Pulmonary artery endothelial cell (primary cell): ENCODE measurements at places on chromosomes 7 and 10.

- DNase-seq = no peak
Measured at GRCh38 chr10:101241840-101242707, 12.8 kb upstream of the LBX1 start.

- DNase-seq = no peak
Measured at GRCh38 chr10:114384601-114385000, 19.7 kb downstream of the AFAP1L2 start.

GRCh38 chr7:127792528-127793342 is 140.7 kb downstream of the SND1 start:
- DNase-seq = no peak

DNA sequence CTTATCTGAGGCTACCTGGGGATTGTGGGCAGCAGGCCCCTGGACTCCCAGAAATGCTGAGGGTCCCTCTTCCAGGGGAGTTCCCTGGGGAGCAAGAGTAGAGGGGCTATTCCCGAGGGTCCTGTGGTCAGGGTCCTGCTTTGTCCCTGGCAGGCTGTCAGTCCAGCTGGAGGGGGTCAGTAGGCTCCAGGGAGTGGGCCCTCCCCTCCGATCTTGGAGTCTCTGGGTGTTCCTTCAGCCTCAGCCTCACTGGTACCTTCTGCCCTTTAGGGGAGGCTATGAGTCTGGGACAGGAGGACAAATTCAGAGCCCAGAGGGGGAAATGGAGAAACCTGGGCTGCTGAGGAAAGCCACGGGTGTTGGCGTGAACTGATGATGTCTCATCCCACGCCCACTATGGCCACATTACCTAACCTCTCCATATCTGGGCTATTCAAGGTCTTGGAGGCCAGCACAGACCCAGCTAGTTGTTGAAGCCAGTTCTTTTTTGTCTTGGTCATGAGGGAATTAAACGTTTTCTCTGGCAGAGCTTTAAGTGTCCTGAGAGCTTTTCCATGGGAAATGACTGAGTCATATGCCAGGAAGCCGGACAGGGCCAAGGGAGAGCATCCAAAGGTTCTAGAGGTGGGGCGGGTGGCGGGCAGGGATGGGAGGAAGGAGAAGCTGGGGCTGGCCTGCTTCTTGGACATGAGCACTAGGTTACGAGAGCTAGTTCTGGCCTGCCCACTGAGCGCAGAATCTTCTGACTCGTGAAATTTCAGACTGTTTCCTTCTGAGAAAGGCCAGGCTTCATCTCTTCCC is 6.2 kb downstream of the CALHM2 start:
- DNase-seq = peak; percentile 50

- DNase-seq = no peak
Measured at GRCh38 chr10:21929070-21929469, 74.5 kb downstream of the DNAJC1 start.

DNA sequence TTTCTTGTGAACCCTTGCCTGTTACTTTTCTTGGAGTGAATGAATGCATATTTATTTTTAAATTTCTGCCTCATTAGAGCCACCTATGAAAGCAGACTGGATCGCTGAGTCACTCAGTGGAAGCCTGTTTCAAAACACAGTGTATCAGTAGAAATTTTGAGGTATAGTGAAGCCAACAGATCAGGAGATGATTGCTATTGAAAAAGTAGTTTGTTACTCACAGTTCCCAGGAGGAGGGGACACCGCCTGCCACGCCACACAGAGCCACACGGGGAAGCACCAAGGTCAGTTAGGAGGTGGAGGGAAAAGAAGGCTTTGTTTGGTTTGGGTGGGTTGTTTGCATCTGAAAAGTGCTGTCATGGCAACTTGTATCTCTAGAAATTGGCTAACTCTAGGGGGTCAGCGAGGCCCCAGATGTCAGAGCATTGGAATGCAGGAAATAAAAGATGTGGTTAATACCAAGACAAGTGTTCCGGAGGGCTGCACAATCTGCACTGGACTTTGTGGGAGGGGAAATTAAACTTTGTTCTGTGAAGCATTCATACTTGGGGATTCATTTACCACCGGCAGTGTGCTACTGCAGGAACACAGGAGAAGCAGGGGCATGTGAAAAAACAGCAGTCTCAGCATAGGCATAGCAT is 106.4 kb upstream of the SDK1 start:
- DNase-seq = peak; percentile 41

GRCh38 chr10:116073001-116073400 is 200.0 kb downstream of the GFRA1 start:
- DNase-seq = no peak

- no peak for DNase-seq
Measured at GRCh38 chr7:88140947-88141346, 78.9 kb downstream of the SRI start.

DNA sequence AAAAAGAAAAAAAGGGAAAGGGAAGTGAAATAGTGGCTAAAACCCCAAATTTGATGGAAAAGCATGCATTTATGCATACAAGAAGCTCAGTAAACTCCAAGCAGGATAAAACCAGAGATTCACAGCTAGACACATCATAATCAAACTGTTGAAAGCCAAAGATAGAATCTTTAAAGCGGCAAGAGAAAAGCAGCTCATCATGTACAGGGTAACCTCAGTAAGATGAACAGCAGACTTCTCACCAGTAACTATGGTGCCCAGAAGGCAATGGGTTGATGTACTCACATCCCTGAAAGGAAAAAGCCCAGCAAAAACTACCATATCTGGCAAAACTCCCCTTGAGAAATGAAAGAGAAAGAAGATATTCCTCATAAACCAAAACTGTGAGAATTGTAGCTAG is 60.4 kb downstream of the TPST1 start:
- no peak for DNase-seq

- DNase-seq = no peak
Measured at GRCh38 chr10:21304198-21304597, 221.3 kb downstream of the SKIDA1 start.

DNA sequence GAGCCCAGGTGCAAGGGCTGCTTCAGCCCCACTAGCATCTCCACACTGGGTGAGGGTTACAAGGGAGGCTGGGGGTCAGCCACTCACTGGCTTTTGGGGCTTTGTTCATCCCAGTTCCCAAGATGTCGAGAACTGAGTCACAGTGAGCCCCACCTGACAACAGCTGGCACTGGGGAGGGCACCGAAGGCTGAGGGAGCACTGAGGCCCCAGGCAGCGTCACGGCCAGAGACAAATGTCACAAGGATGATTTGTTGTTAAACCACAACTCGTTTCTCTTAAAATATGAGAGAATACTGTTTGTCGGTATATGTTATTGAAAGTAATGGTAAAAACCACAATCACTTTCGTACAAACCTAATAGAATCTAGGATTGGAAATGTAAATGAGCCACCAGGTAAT is 219.9 kb downstream of the CELF2 start:
- no peak for DNase-seq

DNA sequence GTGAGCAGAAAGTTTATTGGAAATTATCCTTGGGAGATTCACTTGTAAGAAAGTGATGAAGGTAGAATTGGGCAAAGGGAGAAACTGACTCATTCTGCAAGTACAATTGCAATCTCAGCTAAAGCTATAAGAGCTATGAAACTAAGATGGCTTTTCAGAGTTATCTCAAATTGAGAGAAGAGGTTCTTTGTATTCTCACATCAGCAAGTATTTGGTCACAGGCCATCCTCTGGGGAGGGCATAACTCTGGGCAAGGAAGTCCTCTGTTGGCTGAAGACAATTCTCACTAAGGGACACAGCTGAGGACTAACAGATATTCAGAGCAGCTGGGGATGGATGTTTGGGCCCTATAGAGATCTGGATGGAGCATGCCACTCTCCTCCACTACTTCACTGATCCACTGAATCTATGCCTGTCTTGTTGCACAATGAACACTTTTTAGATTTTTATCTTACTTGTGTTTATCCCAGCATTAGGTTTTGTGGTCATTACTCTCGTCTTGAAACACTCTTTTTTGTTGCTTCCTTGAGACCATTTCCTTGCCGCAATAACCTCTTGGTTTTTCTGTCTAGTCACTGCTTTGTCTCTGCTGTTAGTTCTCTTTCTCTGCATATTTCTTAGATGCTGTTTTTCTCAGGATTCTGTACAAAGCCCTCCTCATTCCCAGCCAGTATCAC is 115.1 kb downstream of the GNAI1 start:
- no peak for DNase-seq

DNA sequence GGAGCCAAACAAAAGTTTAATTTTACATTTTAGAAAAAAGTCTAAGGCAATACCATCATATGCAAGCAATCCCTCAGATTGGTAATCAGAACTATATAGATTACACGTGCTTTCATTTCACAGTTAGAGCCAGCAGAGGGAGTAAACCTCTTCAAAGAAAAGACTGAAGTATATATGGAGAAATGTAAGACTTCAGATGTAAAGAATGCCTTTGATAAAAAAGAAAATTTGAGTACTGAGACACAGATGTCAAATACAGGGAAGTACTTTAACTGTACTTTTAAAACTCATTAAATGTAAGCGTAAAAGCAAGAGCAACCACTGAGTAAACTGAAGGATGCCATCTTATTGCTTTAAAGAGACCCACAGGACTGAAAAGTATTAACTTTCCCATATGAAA is 101.4 kb upstream of the FAM133B start:
- DNase-seq = no peak

GRCh38 chr7:147332988-147333387 is 1216.4 kb downstream of the CNTNAP2 start:
- DNase-seq = no peak

DNA sequence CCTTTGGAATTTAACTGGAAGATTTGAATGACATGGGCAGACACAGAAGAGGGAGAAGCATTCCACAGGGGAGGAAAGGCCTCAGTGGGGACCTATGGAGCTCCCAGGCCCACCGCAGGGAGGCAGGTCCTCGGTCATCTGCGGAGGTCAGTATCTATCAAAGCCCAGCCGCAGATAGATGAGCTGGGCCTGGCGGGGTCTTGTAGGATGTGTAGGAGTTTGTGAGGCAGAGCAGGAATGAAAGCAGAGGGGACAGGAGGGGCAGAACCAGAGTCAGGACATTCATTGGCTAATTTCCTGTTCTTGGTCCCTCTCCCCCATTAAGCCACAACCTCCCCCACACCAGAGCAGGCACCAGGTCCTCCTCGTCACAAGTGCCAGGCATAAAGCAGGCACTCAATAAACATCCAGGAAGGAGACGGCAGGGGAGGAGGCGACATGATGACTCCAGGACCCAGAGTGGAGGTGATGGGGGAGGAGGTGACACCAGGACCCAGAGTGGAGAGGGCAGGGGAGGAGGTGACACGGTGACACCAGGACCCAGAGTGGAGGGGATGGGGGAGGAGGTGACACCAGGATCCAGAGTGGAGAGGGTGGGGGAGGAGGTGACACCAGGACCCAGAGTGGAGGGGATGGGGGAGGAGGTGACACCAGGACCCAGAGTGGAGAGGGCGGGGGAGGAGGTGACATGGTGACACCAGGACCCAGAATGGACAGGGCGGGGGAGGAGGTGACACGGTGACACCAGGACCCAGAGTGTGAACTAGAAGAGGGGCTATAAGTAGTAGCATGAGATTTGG is 83.7 kb upstream of the PDGFA start:
- DNase-seq = no peak

GRCh38 chr7:1557006-1557405 is 1.0 kb upstream of the TMEM184A start:
- no peak for DNase-seq

DNA sequence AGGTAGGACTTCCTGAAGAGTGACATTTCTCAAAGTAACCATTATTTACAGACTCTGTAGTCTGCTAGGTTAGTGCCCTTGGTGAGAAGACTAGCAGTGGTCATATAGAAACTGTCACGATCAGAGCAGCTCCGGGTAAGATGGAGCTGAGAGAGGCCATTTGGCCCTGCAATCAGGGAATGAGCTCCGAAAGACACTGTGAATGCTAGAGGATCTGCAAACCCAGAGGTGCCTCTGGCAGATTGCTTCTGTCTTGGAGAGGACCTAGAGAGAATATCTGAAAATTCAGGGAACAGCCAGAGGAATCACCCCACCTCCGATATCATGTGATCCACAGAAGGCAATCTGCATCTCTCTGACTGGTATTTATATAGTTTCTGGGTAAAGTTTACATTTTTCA is 246.9 kb upstream of the KMT2E start:
- no peak for DNase-seq

- DNase-seq = no peak
Measured at GRCh38 chr10:63421591-63421990, 44.2 kb downstream of the JMJD1C start.

DNA sequence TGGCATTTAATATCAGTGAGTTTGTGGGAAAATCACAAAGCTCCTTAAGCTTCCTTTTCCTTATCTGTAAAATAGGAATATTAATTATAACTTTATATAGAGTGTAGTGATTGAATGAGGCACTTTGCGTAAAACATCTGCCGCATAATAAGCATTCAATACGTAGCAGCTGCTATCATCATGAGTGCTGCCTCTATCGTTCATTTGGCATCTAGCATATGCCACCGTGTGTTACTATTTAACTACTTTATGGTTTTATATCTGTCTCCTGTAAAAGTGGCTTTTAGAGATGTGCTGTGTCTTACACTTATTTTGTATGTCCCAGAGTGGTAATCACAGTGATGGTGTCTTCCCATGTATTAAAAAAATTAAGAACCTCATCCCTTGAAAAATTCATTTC is 729.6 kb downstream of the SORCS3 start:
- no peak for DNase-seq

DNA sequence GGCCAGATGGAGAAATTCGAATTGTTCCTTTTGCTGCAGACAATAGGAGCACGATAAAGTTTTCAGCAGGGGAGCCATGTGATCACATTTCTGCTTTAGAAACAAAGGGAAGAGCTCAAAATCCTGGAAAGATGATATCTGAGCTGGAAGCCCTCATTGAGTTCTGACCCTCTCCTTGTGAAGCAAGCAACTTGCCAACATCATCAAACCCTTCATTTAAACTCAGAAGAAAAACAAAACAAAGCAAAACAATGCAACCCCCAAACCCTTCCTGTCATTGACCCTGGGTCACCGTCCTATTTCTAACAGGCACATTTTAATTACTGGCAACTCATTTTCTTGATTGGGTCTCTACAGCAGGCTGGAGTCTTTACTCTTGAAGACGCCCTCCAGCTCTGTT is 198.3 kb upstream of the ZNF32 start:
- no peak for DNase-seq

- DNase-seq = no peak
Measured at GRCh38 chr10:22693371-22693784, 21.0 kb downstream of the PIP4K2A start.

DNA sequence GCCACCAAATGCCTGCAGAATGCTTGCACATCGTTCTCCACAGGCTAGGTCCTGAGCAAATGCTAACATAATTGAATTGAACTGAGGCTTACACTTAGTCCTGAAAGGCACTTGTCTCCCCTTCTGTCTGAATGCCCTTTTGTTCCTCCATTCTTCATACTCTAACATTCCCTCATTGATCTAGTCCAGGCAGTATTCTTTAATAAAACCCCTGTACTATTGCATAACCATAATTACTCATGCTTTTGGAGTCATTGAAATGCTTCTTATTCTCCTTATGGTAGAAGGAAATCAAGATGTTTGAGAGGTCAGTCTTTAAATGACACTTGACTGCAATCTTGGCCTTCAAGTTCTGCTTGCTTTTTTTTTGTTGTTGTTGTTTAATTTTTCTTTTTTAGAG is 7.1 kb downstream of the PI4K2A start:
- DNase-seq = no peak

DNA sequence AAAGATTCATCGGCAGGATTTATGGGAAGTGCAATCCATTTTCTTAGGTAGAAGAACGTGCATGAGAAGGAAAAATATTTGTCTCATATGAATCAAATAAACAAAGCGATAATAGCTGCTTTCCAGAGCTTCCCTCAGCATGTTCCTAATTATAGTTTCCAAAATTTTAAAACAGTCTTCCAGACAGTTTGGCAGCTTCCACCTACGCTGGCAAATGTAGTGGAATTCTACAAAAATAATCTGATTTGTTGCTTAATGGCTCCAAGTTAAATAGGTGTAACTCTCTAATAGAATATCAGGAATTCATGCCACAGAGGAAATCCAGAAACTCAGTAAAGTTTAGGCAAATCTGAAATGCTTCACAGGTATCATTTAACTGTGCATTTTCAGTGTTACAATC is 23.3 kb upstream of the AGBL3 start:
- DNase-seq = no peak
